ENCODE measurements at places on chromosomes 7 and 10.

DNA sequence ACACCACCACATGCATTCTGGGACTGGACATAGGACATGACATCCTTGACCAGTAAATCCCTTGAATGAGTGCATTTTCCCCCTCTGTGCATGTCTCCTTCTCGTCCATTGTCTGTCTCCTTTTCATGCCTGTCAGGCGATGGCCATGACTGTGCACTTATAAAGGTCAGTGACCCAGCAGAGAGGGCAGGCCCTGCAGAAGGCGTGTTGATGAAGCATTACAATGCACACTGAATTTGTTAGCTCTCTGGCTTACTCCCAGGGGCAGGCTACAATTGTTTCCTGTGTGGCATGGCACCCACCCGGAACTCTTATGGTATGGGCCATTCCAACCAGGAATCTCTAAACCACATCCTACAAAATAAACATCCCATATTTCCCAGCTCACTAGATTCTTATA is 71.1 kb downstream of the SAMD9 start:
- DNase-seq: no peak

DNA sequence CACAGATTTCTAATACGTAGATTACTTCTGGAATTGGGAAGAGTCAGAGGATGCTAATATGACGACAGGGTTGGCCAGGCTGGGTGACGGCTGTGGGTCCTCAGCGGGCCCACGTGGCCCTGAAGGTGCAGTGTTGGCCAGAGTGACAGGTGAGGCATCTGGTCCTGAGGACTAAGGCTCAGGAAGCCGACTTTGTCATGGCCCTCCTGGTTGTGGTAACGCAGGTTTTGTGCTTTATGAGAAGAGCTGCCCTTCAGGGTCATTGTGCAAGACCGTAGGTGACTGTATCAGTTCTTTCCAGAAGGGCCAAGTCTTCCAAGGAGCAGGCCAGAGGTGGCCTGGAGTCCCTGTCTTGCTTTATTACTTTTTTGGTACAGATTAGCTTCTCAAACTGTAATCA is 2.5 kb downstream of the EIF3B start:
- no peak for DNase-seq

DNA sequence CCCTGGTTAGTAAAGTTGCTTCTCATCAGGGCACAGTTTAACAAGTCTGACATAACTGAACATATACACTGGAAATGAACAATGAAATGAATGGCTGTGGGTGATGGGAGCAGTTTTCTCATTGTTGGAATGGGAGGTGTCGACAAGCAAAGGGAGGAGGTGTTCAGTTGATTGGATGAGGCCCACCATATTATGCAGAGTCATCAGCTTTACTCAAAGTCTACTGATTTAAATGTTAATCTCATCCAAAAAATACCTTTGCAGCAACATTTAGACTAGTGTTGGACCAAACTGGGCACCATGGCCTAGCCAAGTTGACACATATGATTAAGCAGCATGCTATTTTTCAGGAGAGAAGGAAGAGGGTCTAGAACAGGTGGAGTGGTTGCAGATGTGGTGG is 201.7 kb downstream of the RAMP3 start:
- no peak for DNase-seq

GRCh38 chr7:17530741-17531421 is 232.4 kb downstream of the AHR start:
- DNase-seq: no peak

GRCh38 chr7:80412842-80413241 is 99.0 kb downstream of the GNAT3 start:
- no peak for DNase-seq

DNA sequence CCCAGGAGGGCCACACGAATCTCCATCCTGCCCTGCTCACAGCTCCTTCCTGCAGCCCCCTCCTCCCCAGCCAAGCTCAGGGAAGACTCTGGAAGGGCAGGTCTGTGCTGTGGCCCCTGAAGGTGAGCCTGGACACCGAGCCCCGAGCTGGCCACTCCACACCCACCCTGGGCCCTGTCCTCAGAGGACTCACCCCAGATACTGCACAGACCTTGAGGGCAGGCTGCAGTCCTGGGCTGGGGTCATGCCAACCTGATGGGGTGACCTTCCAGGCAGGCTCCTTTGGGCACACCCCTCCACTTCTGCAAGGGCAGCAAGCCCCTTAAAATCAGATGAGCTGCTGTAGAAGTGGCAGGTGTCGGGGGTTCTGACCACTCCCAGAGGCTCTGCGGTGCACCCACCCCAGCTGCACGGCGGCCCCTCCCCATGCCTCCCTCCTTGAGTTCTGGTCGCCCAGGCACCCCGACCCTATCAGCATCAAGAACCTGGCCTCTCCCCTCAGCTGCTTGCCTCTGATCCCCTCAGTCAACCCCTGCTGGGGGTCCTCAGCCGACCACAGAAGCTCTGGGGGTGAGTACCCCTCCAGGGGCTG is 24.3 kb downstream of the YKT6 start:
- no peak for DNase-seq

GRCh38 chr10:108629834-108630233 is 1293.5 kb downstream of the XPNPEP1 start:
- no peak for DNase-seq

- no peak for DNase-seq
Measured at GRCh38 chr10:79932841-79933379, 16.0 kb downstream of the SFTPD start.

DNA sequence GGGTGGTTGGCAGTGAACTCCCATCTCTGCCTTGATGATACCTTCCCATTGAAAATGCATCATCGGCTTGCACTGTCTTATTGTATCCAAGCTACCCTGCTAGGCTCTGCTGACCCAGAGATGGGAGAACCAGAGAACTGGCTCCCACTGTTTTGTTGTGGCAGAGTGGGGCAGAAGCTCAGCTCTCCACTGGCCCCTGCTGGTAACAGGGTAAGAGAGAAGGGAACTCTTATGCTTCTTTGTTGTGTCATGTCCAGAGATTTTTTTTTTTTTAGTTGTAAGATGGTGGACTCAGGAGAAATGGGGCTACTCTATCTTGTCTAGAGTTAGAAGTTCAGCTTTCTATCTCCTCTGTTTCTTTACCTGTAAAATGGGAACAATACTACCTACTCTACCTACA is 100.5 kb upstream of the SDK1 start:
- DNase-seq: no peak

DNA sequence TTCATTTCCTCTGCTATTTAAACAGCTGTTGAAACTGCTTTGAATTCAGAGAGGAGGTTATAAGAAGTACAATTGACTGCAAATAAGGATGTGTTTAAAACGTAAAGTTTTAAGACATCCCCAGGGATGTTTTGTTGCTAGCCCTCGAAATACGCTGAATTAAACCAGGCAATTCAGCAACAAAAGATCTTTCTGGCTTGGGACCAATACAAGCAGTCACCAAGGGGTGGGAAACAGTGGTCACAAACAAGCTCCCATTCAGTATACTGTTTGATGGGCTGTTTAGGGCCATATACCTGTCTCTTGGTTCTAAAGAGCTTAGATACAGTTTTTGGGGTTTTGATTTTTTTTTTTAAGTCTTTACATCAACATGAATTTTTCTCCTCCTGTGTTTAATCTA is 446.3 kb upstream of the POT1 start:
- no peak for DNase-seq

GRCh38 chr10:31759124-31759798 is 169.4 kb downstream of the ARHGAP12 start:
- DNase-seq: peak; percentile 75
